ENCODE measurements at places on chromosomes 2 and 18.
A peak's percentile ranks its signal among the peaks of the same experiment; 100 is the strongest.

DNA sequence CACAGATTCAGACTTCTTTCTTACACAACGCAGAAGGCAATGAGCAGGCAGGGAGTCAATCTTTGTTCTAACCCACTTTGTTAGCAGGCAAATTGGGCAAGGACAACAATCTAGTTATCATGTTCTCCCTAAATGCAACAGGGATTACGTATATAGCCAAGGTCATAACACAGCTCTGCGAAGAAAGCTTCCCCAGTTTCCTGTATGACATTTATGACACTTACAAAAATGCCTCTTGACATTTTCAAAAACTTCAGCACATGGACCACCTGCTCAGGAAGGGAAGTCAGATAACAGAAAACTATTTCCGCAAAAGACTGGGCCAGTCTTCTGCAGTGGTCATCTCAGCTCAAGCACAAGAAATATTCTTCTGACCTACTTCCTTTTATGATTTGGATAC is 106.1 kb downstream of the IRS1 start:
- no peak for DNase-seq

DNA sequence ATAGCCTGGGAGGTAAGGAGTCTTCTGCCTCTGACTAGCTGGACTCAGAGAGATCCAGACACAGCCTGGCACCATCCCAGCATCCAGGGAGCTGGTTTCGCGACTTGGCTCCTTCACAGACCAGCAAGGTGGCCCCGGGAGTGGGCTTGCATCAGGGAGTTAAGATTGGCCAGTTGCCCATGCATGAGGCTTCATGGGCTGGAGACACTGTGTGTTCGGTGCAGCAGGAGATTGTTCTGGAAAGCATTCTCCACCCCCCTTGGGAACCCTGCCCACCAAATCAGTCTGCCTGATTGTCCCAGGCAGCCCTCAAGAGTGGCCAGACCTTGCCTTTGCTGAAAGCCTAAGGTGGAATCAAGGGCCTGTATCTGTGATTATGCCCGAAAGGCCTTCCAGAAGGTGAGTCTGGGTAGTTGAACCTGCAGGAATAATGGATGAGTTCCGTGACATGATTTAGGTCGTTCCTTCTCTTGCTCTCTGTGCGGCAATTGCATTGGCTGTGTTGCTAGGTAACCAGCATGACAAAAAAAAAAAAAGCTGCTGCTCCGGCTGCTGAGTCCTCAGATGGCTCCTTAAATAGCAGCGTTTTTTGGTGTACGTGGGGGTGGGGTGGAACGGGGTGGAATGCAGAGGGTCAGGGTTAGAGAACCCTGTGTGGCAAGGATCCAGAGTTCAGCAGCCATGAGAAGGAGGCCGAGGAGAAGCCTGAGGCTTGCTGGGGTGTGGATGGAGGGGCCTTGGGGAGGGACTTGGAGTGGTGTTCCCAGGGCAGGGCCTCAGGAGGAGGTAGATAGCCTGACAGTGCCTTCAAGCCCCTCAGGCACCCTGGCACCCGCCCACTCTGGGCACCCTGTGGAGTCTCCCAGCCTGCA is 93.0 kb upstream of the MCFD2 start:
- DNase-seq, result peak; percentile 91

- peak; percentile 82 for DNase-seq
Observed at GRCh38 chr2:207048416-207048815, 109.1 kb downstream of the CPO start.

DNA sequence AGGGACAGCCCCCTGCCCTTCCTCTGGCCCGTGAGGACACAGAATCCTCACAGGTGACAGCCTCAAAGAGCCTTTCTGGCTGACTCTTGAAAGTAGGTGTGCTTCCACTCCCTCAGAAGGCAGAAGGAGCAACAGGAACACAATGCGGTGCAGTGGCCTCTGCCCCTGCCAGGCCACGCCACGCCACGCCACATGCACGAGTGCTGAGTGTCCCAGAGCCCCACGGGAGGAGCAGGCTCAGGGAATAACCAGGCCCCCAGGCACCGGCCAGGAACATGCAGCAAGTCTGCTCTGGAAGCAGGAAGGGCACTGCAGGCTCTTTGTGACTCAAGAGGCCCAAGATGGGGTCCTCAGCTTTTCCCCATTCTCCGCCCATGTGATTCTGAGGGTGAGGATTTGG is 18.1 kb upstream of the CCDC74B start:
- no peak for DNase-seq

- DNase-seq, result peak; percentile 90
Observed at GRCh38 chr2:8090748-8091700, 590.8 kb upstream of the ID2 start.
